ENCODE measurements at places on chromosomes 2 and 18. TPM values are rescaled to one million over a fixed set of nuclear protein-coding genes. Genes with fewer than 3 reads are reported as not detected.

- DNase-seq, result no peak
These were observed 84.5 kb upstream of the PGAP1 start for GRCh38 chr2:197011021-197011417.

Gene NEUROD1
- total RNA-seq, result not detected

- DNase-seq, result no peak
These were observed 617.3 kb upstream of the ZEB2 start for GRCh38 chr2:145137211-145137610.

DNA sequence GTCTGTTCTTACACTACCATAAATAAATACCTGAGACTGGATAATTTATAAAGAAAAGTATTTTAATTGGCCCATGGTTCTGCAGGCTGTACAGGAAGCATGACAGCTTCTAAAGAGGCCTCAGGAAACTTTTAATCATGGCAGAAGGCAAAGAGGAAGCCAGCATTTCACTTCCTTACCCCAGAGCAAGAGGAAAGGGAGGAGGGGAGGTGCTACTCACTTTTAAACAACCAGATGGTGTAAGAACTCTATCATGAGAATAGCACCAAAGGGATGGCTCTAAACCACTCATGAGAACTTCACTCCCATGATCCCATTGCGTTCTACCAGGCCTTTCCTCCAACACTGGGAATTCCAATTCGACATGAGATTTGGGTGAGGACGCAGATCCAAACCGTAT is 344.4 kb upstream of the SLC39A10 start:
- no peak for DNase-seq

DNA sequence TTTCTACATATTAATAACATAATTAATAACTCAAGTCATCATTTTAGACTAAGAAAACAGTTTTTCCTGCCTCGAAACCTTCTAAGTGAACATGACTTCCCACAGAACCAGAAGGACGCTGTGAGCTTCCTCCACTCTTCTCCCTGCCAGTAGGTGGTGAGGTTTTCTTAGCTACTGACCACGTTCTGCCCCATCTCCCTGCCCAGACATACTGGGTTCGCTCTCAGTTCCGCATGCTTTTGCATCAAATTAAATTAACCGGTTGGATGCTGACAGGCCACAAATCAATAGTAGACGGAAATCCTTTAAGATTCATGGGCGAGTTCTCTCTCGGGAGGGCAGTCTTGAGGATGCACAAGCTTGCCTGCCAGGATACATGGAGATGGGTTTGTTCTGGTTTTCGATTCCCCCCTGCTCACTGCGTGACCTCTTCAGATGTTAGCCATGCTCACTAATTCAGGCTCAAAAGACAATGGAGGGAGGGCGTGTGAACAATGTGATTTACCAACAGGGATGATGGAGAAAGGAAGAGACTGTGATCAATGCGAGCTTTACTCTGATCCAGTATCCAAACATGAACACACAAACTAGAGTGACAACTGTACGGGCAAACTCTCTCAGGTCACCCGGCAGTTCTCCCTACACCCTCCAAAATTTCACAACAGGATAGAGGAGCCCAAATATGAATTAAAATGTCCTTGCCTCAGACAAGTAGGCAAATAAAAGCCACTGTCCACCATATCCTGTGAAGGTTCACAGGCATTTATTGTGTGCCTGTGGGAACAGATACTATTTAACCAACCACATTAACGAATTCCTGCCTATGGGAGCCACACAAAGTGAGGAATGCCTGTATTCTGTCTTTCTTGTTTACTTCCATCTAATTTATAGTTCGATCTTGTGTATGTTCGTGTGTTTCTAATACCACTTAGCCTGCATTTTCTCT is 375.7 kb downstream of the EIPR1 start:
- no peak for DNase-seq

Gene RGPD4
- total RNA-seq, result not detected

GRCh38 chr2:9897331-9897737 is 54.1 kb downstream of the TAF1B start:
- DNase-seq, result peak; percentile 85

Gene ROCK1
- total RNA-seq, result 99.2 TPM

GRCh38 chr2:157848213-157848612 is 27.9 kb downstream of the ACVR1 start:
- DNase-seq, result no peak

DNA sequence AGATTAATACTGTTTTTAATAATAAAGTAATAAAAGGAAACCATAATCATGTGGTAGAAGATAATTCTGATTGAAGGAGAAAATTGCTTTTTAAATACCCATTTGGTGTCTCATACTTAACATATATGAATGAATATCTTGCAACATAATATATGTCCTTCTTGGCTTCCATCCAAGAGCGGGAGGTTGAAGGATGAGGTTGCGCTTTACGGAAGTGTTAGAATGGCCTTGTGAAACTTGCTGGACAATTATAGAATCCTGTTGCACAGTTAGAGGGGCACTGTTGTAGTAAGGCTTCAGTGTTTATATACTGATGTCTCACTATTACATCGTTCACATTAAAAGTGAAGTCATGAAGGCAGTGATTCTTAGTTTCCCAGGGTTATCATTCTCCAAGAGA is 9.4 kb downstream of the INSIG2 start:
- no peak for DNase-seq

- no peak for DNase-seq
These were observed 43.2 kb downstream of the PSD4 start for GRCh38 chr2:113216891-113217454.

- DNase-seq, result no peak
These were observed 52.8 kb upstream of the EPB41L3 start for GRCh38 chr18:5596585-5596984.

DNA sequence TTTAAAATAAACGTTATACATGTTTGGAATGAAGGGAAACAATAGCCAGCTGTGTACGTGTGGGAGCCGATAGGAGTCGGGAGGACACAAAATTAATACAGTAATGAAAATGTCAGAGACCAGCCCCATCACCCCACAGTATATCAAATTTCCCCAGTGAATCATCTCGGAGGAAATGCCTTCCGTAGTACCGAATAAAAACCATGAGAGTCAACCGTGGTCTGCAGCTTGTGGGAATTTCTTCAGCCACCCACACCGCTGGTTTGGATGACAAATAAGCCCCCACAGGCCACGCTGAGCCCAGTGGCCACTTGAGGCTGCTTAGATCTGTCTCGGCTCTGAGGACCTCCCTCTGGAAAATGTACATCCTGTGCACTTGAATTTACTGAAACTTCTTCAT is 133.7 kb downstream of the COL6A3 start:
- no peak for DNase-seq

Gene CHPF
- 58.9 TPM for total RNA-seq

- no peak for DNase-seq
These were observed 21.2 kb downstream of the TRIB2 start for GRCh38 chr2:12737738-12738485.

Gene LYG2
- not detected for total RNA-seq

Gene SULT1C3
- 2.0 TPM for total RNA-seq

DNA sequence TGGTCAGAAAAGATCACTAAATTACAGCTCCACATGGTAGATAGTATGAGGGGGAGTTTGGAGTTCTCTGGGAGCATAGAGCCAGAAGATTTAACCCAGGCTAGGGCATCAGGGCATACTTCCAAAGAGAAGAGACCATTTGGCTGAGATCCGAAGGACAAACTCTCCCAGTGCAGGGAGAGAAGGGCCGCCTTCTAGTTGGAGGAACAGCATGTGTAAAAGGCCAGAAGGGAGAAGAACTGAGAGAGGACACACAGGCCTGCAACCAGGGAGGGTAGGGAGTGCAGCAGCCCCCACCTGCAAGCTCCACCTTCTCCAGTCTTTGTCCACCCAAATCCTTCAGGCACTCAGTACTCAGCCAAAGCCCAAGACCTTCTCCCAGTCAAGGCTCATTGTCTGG is 182.0 kb downstream of the GFPT1 start:
- no peak for DNase-seq

DNA sequence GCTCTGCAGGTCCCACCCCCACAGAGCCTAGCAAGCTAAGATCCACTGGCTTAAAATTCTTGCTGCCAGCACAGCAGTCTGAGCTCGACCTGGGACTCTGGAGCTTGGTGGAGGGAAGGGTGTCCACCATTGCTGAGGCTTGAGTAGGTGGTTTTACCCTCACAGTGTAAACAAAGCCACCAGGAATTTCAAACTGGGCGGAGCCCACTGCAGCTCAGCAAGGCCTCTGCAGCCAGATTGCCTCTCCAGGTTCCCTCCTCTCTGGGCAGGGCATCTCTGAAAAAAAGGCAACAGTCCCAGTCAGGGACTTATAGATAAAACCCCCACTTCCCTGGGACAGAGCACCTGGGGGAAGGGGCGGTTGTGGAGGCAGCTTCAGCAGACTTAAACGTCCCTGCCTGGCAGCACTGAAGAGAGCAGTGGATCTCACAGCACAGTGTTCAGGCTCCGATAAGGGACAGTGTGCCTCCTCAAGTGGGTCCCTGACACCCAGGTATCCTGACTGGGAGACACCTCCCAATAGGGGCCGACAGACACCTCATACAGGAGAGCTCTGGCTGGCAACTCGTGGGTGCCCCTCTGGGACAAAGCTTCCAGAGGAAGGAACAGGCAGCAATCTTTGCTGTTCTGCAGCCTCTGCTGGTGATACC is 20.0 kb upstream of the NEMP2 start:
- no peak for DNase-seq

GRCh38 chr2:193581807-193582206 is 1387.1 kb upstream of the TMEFF2 start:
- no peak for DNase-seq

DNA sequence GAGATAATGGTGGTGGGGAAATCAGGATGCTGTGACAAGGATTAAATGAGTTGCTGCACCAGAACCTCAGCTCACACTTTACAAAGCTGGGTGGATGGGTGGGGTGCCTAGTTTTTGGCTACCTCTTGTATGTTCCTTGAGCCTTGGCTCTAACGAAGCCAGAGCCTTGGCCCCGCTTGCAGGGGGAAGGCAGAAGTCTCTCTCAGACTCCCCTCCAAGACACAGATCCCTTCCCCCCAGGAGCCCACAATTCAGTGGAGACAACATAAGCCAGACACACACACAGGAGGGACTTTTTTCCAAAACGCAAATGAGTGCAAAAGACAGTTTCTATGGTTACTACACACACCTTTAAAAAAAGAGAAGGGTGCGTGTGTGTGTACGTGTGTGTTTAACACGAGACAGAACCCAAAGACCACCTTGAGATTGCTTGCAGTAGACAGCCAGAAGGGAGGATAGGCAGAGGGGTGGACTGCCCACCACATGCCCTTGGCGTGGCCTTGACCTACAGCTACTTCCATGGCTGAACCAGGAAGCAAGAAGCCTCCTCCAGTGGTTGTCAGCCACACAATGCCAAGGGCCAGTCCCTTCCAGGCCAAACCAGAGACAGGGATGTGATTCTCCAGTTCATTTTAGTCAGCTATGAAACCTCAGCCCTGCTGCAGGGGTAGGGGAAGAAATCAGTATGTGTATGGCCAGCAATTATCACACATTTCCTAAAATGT is 70.3 kb downstream of the BCL2L11 start:
- DNase-seq, result no peak

Gene SMCHD1
- 131 TPM for total RNA-seq

Gene GRHL1
- 2.1 TPM for total RNA-seq

GRCh38 chr2:76180676-76181075 is 470.0 kb upstream of the GCFC2 start:
- DNase-seq, result no peak

- peak; percentile 95 for DNase-seq
These were observed at the start of gene DDX18 for GRCh38 chr2:117814417-117815264. Gene DDX18 (plus strand): TSS chr2:117814691. CDS start chr2:117814778, 87 bp downstream.

- DNase-seq, result no peak
These were observed 208.4 kb upstream of the COL3A1 start for GRCh38 chr2:188765522-188766470.

GRCh38 chr2:106858810-106859209 is 27.2 kb downstream of the ST6GAL2 start:
- DNase-seq, result no peak

Gene ATIC
- 33.0 TPM for total RNA-seq

Gene PLGLB1
- total RNA-seq, result 8.8 TPM

GRCh38 chr2:84652431-84652830 is 136.1 kb downstream of the DNAH6 start:
- DNase-seq, result no peak

DNA sequence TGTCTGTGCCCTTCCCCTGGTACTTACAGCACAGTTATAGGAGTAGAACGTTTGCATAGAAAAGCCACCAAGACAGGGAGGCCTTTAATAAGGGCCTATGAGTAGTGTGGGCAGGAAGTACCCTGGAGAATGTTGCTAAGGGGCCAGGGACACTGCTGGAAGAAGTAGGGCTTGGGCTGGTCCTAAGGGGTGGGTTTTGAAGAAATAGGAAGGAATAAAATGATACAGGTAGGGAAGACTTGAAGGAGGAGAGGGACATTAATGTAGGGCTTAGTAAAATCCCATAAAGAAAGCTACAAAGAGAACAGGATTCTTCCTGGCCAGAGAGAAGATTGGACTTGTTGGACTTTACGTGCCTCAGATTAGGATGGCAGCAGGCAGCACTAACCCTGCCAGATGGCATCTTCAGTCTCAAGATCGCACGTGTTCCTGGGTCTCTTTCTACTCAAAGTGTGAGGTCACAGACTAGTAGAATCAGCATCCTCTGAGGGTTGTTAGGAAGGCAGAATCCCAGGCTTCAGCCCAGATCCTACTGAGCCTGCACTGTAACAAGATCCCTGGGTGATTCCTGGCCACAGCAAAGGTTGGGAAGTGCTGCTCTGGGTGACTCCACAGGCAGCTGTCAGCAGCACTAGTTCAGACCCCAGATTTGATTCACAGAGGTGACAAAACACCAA is 39.2 kb downstream of the EPAS1 start:
- DNase-seq, result no peak

DNA sequence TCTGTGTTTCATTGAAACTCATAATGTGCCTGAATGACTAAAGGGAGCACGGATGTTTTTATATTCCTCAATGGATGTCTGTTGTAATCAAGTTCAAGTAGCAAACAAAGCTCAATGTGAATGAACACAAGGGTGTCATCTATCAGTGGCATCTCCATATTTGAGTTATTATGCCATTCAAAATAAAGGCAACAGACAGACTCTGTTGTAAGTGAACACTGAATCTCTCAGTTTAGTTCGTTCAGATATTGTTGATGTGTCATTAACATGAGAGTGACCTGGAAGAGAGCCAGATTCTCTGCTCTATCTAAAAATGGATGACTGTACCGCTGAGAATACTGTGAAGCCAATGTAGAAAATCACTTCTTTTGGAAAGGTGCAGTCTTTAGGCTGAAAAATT is 118.7 kb downstream of the NUP35 start:
- DNase-seq, result no peak

GRCh38 chr2:174054926-174055325 is 89.8 kb upstream of the SP3 start:
- no peak for DNase-seq

GRCh38 chr2:150513647-150514046 is 26.2 kb upstream of the RND3 start:
- no peak for DNase-seq

- no peak for DNase-seq
These were observed 5.2 kb upstream of the EHD3 start for GRCh38 chr2:31228717-31229116.

Gene EFEMP1
- total RNA-seq, result 186 TPM

- DNase-seq, result no peak
These were observed 70.9 kb upstream of the ST6GAL2 start for GRCh38 chr2:106956879-106957278.

Gene CASP8
- 18.2 TPM for total RNA-seq

Gene CCDC93
- 33.1 TPM for total RNA-seq

GRCh38 chr18:44031063-44031462 is 649.6 kb upstream of the SETBP1 start:
- DNase-seq, result no peak

Gene SPDYA
- 0.98 TPM for total RNA-seq

Gene SLC4A3
- 4.6 TPM for total RNA-seq

- DNase-seq, result no peak
These were observed 297.3 kb downstream of the CYP26B1 start for GRCh38 chr2:71850306-71850801.

Measured in breast epithelium (tissue), 4 donors.